ENCODE measurements at places on chromosomes 3 and 15. TPM values are rescaled to one million over a fixed set of nuclear protein-coding genes. Genes with fewer than 3 reads are reported as not detected.

DNA sequence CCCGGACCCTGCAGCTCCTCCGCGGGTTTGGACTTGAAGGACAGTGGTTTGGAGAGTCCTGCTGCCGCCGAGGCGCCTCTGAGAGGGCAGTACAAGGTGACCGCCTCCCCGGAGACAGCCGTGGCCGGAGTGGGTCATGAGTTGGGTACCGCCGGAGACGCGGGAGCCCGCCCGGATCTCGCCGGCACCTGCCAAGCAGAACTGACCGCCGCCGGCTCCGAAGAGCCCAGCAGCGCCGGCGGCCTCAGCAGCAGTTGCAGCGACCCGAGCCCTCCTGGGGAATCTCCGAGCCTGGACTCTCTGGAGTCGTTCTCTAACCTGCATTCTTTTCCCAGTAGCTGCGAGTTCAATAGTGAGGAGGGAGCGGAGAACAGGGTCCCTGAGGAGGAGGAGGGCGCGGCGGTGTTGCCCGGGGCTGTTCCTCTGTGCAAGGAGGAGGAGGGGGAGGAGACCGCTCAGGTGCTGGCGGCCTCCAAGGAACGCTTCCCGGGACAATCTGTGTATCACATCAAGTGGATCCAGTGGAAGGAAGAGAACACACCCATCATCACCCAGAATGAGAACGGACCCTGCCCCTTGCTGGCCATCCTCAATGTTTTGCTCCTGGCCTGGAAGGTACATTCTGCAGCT is 634 bp downstream of the MINDY2 start:
- no peak for DNase-seq

The ERICH6 gene
- 0.43 TPM for total RNA-seq

GRCh38 chr3:41350441-41350840 is 151.1 kb downstream of the CTNNB1 start:
- DNase-seq: no peak

The COPG1 gene
- 402 TPM for total RNA-seq

DNA sequence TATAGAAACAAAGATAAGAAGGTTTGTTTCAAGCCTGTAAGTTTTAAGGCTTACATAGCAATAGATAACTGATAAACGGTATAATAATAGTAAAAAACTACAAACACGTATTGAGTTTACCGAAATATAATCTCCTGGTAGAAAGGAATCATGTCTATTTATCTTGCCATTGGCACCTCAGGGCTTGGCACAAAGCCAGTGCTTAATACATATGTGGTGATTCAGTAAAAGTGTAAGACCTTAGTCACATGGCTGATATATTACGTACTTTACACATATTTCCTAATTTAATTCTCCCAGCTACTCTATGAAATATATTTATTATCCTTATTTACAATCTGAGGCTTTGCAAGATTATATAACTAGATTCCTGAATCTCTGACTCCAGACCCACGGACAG is 32.0 kb upstream of the SLCO3A1 start:
- no peak for DNase-seq

The EBLN2 gene
- 8.6 TPM for total RNA-seq

The ZNF860 gene
- total RNA-seq: 0.86 TPM

The ROPN1 gene
- not detected for total RNA-seq

DNA sequence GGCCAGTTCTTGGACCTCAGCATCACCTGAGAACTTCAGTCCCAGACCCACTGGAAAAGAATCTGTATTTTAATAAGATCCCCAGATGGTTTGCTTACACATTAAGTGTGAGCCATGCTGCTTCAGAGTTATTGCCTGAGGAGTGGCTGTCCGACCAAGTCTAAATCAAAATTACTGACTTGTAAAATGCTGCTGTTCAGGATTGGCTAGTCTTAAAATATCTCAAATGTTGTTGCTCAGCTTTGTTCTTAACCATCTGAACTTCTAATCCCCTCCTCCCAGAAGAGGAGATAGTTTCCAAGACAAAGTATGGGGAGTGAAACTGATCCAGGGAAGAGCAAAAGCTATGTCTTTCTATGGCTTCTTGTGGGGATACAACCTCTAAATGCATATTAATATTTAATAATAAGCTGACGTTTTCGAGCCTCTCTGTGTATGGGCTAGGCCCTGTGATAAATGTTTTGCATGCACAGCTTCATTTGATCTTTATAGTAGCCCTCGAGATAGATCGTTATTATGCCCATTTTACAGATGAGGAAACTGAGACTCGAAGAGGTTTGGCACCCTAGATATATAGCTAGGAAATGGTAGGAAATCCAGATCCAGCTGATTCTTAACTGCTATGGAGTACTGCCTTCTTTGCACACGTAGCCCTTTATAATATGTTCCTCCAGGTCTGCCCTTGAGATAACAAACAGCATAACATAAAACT is 52.2 kb downstream of the DNASE1L3 start:
- peak; percentile 30 for DNase-seq

DNA sequence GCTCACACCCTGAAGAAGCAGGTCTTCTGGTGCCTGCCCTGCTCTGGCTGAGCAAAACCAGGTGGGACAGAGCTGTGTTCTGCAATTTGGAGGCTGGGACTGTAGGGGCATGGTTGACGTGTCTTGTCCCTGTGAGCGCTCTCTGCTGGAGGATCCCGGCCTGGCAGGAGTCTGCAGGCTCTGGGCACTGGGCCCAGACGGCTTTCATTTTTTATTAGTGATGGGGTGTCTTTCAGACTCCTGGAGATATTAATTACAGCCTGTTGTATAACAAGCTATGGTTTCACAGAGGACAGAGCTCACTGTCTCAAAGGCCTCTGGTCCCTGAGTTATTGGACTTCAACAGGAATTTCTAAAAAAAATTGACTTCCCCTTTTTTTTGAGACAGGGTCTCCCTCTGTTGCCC is 29.5 kb upstream of the ZNF710 start:
- peak; percentile 68 for DNase-seq

GRCh38 chr3:83873550-83873949 is 1085.2 kb upstream of the CADM2 start:
- no peak for DNase-seq

DNA sequence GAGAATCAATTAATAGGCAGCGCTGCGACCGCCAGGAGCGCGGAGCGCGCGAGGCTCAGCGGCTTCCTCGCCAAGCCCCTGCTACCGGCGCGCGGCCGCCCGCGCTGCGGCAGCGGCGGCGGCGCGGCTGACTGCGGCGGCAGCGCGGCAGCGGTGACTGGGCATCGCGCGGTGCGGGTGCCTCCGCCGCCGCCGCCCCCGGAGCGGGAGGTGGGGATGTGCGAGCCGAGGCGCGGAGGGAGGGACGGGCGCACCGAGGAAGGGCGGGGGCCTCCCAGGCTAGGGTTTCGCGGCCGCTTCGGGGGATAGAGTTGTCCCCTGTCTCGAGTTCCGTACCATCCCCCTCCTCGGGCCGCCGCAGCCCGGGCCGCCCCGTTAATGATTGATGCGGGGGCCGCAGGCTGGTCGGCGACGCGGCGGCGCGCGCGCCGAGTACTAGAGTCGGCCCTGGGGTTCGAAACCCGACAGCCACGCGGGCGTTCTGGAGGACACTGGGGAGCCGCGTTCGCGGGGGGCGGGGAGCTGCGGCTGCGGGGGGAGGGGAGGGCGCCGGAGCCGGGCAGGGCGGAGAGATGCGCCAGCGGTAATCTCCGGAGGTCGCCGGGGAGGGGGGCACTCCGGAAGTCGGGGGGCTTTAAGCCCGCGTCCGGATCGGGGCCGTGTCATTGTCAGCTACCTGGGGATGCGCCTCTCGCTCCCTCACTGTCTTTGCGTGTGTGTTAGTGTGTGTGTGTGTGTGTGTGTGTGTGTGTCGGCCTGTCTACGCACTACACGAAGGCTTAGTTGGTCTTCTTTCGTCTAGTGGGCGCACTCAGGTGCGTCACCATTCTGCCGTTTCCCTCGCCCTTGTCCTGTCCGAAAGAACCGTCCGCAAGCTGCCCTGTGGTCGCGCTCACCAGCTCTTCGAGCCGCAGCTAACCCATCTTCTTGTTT is at the start of gene PAQR9:
PAQR9 (minus strand) TSS at position 159 of the 933 bp plus-strand sequence. CDS start 338 bp downstream, outside the sequence.
- DNase-seq: no peak

The CP gene
- total RNA-seq: not detected

The ACSBG1 gene
- not detected for total RNA-seq

The IQCH gene
- total RNA-seq: 2.6 TPM

GRCh38 chr15:28915935-28916334 is 30.2 kb downstream of the APBA2 start:
- DNase-seq: no peak

DNA sequence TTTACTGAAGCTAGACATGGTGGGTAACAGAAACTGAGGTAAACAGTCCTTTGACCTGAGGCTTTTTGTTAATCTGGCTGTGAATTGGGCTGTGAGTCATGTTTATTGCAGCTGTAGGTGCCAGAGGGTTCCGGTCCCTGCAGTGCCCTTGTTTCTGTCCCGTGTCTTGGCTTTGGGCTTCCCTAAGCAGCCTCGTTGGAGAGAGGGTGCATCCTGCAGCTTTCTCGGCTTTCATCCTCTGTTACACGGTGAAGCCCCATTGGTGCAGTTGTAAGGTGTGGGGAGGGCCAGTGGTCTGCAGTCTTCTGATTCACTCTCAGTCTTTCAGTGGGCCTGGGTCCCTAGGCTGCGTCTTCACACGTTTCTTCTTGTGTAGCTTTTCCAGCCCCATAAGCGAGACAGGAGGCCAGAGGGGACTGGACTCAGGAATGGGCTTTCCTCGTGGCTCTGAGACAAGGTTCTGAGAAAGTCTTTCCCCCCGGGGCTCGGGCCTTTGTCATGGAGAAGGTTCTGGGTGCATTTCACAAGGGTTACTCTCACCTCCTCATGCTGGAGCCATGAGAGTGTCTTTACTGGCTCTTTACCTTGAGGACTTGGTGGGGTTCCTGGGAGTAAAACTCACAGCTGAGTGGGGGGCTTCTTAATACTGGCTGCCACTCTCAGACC is 33.1 kb downstream of the ASB7 start:
- no peak for DNase-seq

GRCh38 chr3:14640157-14640562 is 11.4 kb upstream of the CCDC174 start:
- DNase-seq: no peak

- peak; percentile 73 for DNase-seq
These were observed 95.0 kb downstream of the VGLL4 start for GRCh38 chr3:11548721-11549131.

The PAK6 gene
- total RNA-seq: under 0.01 TPM

DNA sequence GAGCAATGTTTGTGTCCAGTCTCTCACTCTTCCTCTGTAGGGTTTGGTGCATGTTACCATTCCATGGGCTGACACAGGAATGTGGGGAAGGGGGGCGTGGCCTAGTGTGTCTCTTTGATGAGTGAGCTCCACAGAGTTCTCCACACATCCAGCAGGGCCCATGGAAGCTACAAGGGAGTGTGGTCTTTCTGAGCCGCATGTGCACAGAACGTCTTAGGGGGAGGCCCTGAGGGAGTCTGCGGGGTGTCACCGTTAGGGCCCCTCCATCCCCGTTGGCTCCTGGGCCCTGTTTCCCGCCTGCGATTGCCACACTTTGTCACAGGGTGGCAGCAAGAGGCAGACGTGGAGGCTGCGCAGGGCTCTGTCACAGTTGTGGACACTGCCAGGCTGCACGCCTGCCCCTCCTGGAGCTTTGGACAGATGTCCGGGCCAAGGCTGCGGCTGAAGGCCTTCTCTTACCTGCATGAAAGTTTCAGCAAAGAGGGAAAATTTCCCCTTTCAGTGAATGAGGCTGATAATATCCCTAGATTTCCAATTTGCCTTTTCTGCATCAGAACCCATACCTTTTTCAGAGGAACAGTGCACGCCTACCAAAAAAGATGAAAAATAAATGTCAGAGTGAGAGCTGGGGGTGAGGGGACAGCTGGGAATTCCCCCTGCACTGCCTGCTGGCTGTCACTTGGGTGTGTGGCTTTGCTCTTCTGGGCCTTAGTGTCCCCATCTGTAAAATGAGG is 24.3 kb downstream of the CACNA2D3 start:
- DNase-seq: peak; percentile 2

All from fibroblast of villous mesenchyme (primary cell).